ENCODE measurements at places on chromosomes 7 and 10.

- DNase-seq, result no peak
These were observed 3.0 kb upstream of the NCAPG2 start for GRCh38 chr7:158707610-158708009.

GRCh38 chr7:78323118-78323517, 524.5 kb downstream of the PHTF2 start:
- DNase-seq, result no peak

- DNase-seq, result no peak
These were observed 10.8 kb downstream of the PRKCQ start for GRCh38 chr10:6569259-6569658.

GRCh38 chr7:1842321-1843221, 172.5 kb downstream of the ELFN1 start:
- no peak for DNase-seq

- peak; percentile 64 for DNase-seq
These were observed at the start of gene EBF3 for GRCh38 chr10:129963641-129964501. TSS of gene EBF3 (minus strand) at chr10:129964274. CDS start at chr10:129963768, 506 bp downstream.

- no peak for DNase-seq
These were observed 10.4 kb downstream of the ASB15 start for GRCh38 chr7:123612024-123612423.

- no peak for DNase-seq
These were observed 47.7 kb downstream of the NOC3L start for GRCh38 chr10:94315024-94315451.

GRCh38 chr10:43943818-43944360, 295.2 kb upstream of the ZNF32 start:
- DNase-seq, result peak; percentile 8

DNA sequence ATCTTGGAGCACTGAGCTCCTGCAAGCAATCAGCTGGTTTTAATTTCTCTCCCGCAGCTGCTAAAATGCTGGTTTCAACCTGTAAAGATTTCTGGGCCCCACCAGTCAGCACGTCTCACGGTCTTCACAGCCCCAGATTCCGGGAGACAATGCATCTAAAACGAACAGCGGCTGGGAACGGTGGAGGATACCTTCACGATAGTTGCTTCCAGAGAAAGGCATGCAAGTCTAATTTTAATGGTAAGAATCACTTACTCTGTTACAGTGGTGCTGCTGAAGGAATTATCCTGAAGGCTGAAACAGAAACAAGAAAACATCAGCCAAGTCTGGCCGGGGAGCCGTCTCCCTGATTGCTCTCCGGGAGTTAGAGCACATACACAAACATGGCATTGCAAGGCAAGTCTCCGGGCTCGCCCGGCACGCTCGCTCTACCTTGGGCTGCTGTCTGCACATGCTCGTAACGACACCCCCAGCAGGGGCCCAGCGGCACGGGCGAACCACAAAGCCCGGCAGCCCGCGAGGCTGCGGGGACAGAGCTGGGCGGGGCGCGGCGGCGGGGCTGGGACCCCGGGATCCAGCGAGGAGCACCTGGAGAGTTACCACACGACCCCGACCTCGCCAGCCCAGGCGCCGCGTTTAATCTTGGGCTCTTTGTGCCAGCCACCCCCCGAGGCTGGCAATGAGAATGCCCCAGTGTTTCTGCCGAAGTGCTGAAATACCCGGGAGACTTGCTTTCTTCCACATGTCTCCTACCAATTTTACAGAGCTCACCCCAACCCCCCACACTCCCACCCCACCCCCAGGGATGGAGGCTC, at the start of gene FAM13C:
FAM13C (minus strand) TSS at position 406 of the 815 bp plus-strand sequence; CDS start at position 317, 89 bp downstream.
- DNase-seq, result peak; percentile 25

GRCh38 chr10:107341281-107341680, 176.8 kb upstream of the SORCS1 start:
- no peak for DNase-seq

DNA sequence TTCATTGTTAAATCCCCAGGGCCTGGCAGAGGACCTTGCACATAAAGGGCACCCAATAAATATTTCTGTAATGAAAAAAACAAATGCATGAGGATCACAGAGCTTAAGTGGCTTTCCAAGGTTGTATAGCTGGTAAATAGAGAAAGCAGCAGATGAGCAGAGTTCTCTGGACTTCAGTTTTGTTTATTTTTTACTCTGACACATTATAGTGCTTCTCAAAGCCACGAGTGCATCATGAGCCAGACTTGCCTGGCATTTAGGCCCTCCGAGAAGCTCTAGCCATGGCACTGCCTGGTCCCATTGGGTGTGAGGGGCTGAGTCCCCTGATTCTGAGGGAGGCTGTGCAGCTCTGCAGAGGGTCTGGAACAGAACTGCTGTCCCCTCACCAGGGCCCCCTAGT, 87.2 kb upstream of the ZNF32 start:
- no peak for DNase-seq

GRCh38 chr7:3082831-3083230, 39.2 kb upstream of the CARD11 start:
- DNase-seq, result no peak

DNA sequence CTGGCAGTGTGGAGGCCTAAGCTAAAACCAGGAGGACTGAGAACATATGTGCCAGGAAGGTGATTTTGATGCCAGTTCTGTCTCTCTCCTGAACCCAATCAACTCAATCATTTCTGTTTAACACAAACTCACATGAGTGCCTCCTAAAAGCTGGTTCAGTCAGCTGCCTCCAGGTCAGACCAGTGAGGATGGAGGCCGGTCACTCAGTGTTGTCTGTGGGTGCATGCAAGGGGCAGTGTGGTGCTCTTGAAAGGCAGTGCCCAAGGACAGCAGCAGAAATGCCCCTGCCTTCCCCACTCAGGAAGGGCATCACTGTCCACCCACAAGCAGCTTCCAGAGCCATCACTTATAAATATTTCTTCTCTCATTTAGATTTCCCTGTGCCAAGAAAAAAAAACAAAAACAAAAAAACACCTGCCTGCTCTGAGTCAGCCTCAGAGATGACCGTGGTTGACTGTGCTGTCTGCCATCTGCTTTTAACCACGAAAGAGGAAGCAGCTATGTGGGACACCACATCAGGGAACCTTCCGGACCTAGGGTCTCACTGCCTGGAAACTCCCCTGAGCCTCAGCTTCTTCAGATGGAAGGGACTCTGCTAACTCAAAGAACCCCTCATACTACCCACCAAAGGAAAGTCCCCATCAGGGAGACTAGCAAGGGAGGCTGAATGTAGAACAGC, 39.1 kb downstream of the VOPP1 start:
- peak; percentile 80 for DNase-seq

DNA sequence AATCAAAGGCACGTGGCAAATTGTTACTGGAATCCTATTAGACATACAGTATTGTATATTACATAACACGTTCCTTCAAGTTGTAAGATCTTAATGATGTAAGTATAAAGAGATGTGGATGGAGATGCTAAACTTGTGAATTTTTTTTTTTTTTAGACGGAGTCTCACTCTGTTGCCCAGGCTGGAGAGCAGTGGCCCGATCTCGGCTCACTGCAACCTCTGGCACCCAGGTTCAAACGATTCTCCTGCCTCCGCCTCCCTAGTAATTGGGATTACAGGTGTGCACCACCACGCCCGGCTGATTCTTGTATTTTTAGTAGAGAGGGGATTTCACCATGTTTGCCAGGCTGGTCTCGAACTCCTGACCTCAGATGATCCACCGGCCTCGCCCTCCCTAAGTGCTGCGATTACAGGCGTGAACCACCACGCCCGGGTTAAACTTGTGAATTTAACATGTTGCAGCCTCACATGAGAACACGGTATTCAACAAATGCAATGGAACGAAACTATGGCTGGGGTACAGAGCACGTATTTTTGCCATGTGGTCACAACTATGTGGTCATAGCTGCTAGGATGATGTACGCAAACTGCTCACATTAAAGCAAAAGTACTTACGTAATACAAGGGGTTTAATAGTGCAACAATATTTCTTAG, 818 bp upstream of the SUPV3L1 start:
- DNase-seq, result peak; percentile 42

- no peak for DNase-seq
These were observed 14.5 kb downstream of the LOXL4 start for GRCh38 chr10:98253499-98253898.

GRCh38 chr10:116838143-116838725, 11.1 kb upstream of the ENO4 start:
- no peak for DNase-seq

GRCh38 chr10:131885391-131886165, 15.2 kb upstream of the PPP2R2D start:
- peak; percentile 91 for DNase-seq

DNA sequence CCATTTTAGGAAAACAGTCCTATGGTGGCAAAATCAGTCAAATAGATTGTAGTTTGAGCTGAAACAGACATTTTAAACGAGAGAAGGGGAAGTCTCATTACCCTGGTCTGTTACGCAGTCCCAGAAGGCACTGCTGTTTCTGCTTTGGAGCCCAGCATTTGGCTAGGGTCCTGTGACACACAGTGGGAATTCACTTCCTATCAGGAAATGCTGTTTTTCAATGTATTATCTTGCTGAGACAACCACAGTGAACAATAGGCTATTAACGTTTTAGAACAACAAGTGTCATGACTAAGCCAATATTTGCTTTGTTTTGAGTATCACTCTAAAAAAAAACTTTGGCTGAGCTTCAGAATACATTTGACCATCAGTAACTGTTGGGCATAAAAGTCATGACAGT, 74.1 kb downstream of the ADD3 start:
- no peak for DNase-seq

GRCh38 chr7:76244781-76245391, 43.2 kb downstream of the SRRM3 start:
- no peak for DNase-seq

DNA sequence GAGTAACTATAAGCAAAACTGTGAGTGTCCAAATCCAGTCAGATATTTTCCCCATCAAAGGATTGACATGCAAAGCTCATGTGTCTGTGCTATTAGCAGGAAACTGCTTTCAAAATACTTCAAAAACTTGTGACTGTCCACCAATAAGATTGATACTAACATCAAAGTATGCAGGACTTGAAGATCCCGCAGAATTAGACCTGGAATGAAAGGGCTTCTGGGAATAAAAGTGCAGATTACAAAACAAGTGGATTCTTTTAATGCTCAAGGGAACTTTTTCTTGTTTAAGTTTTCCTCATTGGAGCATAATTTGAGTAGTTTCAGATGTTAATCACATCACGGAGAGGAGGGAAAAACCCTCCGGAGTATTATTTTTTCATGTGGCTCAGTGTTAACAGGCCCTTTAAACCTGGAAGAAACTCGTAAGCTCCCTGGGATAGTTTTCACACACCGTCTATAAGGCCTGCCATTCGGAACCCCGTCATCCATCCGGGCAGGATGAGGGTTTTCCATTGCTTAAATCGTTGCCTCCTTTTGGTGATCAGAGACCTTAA, 33.9 kb upstream of the MKX start:
- DNase-seq, result no peak

DNA sequence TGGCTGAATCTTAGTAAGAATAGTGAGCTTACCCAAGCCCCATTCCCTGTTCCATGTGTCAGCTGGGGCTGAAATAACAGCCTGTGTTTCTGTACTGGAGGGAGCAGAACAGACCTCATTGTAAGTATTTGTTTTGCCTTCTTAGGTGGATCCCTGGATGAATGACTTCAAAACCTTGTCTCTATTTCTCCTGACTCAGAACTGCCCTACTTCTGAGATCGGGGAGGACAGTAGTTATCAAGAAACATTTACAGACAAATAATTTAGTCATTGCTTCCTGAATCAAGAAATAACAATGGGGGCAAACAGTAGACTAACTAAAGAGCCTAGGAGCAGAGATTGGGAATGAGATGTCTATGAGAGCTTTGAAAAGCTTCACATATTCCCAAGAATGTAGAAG, 58.8 kb downstream of the TPST1 start:
- DNase-seq, result no peak
